ENCODE measurements at places on chromosomes 11 and 22.

DNA sequence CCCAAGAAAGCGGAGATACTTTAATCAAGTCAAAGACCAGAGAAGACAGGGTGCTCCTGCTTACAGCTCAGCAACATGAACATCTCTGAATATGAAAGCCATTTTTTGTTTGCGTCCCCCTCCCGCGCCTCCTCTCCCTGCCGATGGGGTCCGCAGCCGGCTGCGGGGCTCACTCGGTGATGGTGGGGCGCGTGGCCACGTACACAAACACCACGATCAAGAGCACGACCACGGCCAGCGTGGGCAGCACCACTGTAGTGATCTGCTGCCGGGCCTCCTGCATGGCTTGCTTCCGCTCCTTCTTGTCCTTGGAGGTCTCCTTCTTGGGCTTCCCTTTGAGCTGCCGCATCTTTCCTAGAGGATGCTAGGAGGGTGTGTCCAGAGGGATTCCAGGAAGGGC lies 64.3 kb downstream of the SMCO4 start:
- DNase-seq = no peak

DNA sequence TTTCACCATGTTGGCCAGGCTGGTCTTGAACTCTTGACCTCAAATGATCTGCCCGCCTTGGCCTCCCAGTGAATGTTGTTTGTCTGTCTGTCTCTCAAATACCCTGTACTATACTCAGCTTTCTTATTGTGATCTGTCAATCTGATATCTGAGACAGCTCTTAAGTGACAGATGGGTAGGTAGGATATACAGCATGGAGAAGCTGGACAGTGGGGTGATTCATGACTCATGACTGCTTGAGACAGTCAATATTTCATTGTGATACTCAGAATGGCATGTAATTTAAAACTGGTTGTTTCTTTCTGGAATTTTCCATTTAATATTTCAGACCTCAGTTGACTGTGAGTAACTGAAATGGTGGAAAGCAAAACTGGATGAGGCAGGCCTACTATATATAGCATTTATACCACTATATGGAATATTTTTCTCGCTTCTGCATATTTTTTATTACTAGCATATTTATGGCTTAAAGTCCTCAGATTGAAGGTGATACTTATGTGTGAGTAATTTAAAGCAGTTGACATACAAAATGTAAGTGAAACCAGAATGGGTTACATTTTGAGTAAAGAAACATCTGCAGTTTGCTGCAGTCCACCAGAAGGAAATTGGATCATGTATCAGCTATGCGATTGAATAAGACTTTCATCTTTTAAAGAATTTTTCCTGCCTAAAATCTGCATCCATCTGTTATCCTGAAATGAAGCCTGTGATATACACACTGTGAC lies 22.3 kb downstream of the ARHGAP42 start:
- no peak for DNase-seq

DNA sequence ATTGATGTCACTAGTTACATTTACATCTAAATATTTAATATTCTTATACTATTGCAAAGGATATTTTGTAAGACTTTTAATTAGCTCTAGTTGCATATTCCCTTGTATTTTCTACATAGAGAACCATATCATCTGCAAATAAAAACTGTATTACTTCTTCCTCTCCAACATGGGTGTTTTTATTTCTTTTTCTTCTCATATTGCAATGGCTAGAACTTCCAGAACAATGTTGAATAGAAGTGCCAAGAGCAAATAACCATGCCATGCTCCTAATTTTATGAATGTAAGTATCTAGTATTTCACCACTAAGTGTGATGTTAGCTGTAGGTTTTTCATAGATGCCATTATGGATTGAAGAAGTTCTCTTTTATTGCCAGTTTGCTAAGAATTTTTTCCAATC lies 321.8 kb upstream of the NCAM1 start:
- no peak for DNase-seq

- no peak for DNase-seq
Observed at GRCh38 chr11:45374653-45375059, 88.5 kb upstream of the SYT13 start.

- no peak for DNase-seq
Observed at GRCh38 chr11:41446107-41446506, 13.3 kb downstream of the LRRC4C start.

DNA sequence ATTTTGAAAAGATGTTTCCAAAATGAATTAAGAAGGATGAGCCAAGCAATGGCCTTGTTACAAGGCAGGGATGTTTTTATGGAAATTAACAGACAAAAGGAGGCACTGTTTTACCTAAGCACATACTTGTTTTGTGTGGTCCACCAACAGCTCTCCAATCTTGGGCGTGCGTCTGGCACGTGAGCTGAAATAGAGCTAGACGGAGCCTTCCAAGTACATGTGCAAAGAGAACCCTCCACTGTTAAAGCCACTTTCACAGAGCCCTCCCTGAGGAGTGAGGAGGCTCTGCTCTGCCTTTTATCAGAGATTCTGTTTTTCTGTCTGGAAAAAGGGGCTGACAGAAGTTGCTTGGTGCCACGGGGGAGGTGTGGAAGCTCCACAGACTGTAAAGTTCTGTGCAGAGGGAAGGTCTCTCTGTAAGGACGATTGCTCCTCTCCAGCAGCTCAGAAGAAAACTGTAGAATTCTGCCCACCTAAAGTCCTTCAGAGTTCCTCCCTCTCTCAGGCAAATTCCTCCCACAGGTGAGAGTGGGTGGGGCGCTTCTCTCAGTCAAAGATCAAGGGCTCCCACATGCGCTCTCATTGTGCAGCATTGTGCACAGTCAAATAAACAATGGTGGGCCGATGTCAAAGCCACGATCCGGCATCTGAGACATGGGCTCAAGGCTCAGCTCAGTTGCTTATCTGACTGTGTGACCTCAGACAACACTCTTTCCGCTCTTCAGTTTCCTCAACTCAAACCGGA lies 92.6 kb upstream of the CSNK2A3 start:
- DNase-seq = no peak

- no peak for DNase-seq
Observed at GRCh38 chr11:45678976-45679375, 13.6 kb upstream of the CHST1 start.

DNA sequence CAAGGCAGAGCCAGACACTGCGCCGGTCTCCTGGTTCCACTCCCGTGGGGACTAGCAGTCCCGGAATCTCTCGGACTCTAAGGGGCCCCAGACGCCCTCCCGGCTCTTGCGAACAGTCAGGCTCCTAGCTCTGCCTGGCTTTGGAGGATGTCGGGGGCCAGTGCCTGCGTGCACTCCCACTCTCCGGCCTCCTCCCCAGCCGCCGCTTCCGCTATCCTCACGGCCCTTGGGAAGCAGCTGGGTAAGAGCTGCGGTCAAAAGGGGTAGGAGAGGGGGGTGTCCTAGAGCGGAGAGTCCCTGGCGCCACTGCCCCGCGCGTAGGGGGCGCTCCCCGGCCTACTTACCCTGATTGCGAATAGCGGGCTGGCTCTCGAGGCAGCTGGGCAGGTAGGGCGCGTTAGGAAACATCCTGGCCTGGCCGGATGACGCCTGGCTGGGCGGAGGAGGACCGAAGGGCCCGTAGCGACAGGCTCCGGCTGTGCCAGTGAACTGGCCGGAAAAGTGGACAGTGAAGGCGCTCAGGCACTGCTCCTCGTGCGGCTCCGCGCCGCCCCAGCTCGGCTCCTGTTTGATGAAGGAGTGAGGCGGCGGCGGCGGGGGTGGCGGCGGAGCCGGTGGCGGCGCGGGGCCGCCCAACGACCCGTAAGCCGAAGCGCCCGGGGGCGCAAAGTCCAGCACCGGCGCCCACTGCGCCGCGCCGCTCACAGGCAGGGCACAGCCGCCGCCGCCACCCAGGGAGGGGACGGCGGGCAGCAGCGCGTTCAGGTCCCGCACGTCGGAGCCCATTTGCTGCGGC lies 785 bp downstream of the WT1 start:
- no peak for DNase-seq

DNA sequence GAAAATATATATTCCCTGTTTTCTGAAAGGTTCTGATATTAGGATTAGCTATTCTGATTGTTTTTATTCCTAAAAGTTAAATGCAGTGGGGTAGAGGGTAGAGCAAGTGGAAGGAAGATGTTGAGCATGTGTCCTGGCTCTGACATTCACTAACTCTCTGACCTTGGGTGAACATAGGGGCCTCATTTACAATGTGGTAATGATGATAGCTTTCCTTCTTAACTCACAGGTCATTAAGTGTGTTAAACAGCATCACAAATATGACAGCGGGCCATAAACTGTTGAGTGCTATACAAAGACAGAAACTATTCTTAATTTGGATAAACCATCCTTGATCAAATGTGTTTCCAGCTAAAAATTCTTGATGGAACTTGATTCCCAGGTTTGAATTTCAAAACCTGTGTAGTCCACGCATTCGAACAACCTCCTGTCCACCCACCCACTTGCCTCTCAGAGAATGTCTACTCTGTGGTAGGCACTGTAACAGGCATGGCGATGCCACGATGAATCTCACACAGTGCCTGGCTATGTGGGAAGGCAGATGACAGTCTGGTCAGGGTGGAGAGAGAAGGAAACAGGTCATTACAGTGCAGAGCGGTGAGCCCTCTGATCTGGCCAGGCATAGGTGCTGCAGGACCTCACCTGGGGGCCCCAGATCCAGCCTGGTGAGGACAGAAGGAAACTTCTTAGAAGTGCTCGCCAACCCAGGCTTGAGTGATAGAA lies 19.3 kb upstream of the PEX26 start:
- DNase-seq = no peak

DNA sequence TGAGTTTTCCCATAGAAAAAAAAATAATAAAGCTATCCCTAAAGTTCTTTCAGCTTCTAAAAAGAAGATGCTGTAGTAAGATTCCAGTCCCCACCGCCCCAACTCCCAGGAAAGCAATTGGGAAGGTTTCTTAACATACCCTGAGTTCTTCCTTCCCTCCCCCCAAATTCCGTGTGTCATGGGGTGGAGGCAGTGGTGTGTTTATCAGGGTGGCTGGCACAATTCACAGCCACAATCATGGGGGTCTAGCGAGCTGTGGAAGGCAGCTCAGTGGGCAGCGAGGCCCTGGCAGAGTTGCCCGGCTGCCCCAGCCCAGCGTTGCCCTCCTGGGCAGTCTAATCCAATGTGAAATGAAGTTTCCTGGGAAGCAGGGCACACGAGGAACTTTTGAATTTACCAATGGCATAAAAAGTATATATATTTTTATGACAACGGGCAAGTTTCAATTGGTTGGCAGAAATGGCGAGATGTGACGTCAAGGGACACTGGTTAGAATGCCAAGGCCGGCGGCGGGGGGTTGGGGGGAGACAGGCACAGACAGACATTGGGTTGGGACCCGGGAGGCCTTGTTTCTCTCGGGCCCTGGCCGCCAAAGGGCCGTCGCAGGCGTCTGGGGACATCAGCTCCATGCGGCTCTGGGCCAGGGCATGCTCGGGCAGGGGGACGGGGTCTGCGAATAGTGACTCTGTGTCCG lies 80.7 kb upstream of the PPARA start:
- DNase-seq = no peak

DNA sequence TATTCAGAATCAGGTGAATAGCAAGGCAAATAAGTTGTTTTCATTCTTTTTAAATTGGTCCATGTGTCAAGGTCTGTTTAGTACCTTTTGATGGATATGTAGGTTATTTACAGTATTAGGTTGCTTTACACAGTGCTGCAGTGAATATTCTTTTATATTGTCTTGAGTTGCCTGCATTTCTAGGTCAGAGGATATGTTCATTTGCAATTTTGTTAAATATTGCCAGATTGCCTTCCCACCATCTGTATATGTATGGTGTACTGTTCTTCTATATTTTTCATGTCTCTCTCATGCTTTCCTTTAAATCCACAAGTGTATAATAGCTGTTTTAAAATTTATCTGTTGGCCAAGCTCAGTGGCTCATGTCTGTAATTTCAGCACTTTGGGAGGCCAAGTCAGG lies 24.6 kb downstream of the HIPK3 start:
- DNase-seq = no peak

GRCh38 chr22:25212337-25212736 lies 7.1 kb upstream of the CRYBB2 start:
- no peak for DNase-seq

GRCh38 chr11:73001615-73002014 lies 140.5 kb downstream of the FCHSD2 start:
- DNase-seq = no peak

GRCh38 chr22:28268171-28268570 lies 349.1 kb upstream of the PITPNB start:
- no peak for DNase-seq

- DNase-seq = no peak
Observed at GRCh38 chr11:114162719-114163123, 103.2 kb downstream of the ZBTB16 start.

GRCh38 chr11:68159665-68160064 lies 38.5 kb upstream of the CHKA start:
- DNase-seq = no peak

DNA sequence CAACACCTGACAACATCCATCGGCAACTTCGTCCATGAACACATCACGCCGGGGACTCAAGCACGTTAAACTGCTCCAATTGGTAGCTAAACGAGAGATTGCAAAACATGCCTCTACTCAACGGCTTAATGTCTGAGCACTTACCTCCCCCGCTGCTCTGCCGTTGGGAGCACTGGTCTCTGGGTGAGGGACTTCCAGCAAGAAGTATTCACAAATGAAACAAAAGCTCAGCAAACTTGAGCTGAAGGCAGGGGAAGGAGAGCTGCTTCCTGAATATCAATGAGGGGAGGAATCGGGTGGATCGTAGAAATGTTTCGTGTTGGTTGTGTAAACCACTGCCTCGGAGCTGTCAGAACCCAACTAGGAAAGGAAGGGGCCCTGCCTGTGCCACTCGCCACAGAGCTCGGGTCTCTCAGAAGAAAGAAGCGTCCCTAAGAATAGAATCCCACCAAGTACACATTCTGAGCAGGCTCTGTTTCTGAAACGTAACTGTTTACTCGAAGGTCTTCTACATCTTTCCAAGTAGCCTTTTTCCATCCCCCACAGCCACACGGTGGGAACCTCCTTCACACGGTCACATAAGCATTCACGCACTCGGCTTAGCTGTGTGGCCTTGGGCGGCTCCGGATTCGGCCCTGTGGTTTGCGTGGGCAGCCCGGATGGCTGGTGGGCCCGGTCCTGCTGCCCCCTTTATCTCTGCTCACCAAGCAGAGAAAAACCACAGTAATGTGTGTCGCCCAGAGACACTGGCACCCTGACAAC lies at the start of gene MLC1:
TSS of gene MLC1 (minus strand) at position 216 of the 762 bp plus-strand sequence. CDS start 524 bp downstream, outside the sequence.
- DNase-seq = no peak

GRCh38 chr11:9039198-9039597 lies 35.4 kb upstream of the NRIP3 start:
- DNase-seq = no peak

GRCh38 chr11:83249972-83250593 lies 36.1 kb downstream of the CCDC90B start:
- peak; percentile 44 for DNase-seq

DNA sequence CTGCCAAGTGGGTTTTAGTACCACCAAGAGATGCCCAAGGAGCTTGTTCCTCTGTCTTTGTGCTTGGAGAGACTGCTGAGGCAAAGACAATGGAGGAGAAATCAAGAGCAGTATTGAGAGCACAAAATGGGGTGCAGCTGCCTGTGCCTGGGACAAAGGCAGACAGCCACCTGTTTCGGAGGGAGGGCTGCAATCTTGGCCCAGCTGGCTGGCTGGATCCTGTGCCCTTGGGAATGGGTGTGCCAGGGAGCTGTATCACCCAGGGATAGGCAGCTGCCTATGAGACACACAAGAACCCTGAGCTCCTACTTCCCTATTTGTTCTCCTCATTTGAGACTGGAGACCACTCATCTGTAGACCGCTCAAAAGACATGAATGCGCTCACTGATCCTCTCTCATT lies 23.3 kb upstream of the CHRM4 start:
- DNase-seq = no peak

Measured in germinal center (tissue), 1 donor.